Inflammatory macrophage (primary cell): ENCODE measurements at places on chromosomes 5 and 9.

DNA sequence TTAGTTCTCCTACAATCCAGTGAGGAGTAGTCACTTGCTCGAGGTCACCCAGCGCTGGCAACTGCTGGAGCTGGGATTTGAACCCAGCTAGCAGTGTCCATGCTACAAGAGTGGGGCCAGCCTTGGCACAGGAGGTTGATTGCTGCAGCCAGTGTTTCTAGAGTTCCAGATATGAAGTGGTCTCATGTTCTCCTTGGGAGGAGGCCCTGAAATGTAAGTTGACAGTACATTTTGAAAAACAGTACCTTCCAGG lies 802 bp downstream of the CCDC107 start:
- DNase-seq, result peak; percentile 23

- DNase-seq, result no peak
Measured at GRCh38 chr5:175894271-175894670, 22.9 kb downstream of the CPLX2 start.

- no peak for DNase-seq
Measured at GRCh38 chr5:77843570-77844372, 67.6 kb upstream of the TBCA start.

GRCh38 chr5:169115461-169116124 lies 185.3 kb downstream of the SLIT3 start:
- DNase-seq, result no peak

DNA sequence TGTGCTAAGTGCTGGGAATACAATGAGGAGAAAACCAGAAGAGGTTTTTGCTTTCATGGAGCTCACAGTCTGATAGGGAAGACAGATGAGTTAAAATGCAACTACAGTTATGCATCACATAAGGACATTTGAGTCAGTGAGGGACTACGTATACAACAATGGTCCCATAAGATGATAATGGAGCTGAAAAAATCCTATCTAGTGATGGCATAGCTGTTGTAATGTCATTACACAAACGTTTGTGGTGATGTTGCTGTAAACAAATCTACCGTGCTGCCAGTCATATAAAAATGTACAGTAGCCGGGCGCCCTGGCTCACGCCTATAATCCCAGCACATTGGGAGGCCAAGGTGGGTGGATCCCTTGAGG lies 110.1 kb upstream of the RAD23B start:
- DNase-seq, result no peak

GRCh38 chr5:90548069-90548593 lies 10.5 kb upstream of the ADGRV1 start:
- DNase-seq, result no peak

DNA sequence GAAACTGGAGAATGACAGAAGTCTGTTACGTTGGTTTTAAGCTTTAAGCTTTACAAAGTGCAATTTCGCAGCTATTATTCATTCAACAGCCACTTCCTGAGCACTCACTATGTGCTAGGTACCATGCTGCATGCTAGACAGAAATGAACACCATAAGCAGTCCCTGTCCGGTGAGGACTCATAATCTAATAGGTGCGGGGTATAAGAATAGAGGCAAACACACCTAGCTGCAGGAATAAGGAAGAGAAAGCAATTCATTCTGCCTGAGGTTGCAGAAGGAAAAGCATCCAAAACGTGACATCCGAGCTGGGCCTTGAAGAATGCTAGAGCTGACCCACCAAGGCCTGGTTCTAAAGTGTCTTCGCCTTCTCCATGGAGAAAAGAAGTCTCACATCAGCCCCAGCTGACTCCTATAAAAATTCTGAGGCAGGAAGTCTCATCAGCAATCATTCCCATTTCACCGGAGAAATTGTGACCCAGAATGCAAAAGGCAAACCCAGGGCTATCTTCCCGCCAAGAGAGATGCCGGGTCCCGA lies 542 bp downstream of the FKBP15 start:
- DNase-seq, result peak; percentile 14

DNA sequence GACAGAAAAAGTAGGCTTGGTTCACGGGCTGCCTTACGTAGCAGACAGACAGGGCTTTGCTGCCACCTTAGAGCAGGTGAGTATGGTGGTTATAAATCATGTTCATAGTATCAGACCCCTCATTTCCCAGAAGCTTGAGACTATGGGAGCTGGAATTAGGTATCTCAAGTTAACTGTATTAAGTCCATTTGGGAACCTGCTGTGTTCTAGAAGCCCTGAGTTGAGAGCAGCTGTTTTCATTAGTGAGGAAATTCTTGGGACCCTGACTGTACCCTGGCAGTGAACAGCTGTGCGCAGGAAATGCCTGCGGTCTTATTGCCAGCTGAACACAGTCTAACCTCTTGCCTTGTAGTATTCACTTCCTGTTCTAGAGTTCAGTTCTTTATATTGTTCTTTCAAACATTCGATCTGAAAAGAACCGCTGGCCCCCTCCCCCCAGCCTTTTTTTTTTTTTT lies 29.8 kb downstream of the UGCG start:
- peak; percentile 67 for DNase-seq

GRCh38 chr5:137265457-137265856 lies 233.7 kb downstream of the SPOCK1 start:
- DNase-seq, result no peak

GRCh38 chr5:96506866-96507527 lies 73.9 kb upstream of the PCSK1 start:
- DNase-seq, result no peak

GRCh38 chr5:146731909-146732659 lies 146.5 kb downstream of the PPP2R2B start:
- DNase-seq, result no peak

GRCh38 chr5:77906806-77907205 lies 130.7 kb upstream of the TBCA start:
- DNase-seq, result no peak

GRCh38 chr9:124078641-124079040 lies 67.1 kb downstream of the LHX2 start:
- no peak for DNase-seq

DNA sequence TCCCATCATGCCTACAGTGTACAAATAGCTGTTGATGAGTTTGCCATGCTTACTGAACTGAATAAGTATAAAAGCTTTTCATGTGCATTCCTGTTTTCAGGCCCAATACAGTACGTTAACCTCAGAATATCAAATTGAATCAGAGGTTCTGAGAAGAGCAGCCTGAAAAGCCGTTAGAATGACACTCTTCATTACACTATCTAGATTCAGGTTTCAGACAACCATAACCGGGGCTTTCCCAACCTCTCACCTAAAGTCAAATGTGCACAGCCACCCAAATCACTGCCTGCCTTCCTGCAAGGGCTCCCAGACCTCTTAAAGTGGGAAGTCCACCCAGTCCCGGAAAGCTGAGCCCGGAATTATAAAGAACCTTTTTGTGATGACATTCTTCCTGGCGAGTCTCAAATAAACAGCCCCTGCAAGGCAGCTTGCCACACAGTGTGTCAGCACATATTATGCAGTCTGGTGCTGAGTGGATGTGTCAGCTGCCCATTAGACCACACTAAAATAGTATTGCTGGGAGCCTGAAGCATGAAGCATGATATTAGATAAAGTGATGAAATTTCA lies 245.8 kb downstream of the TLE4 start:
- no peak for DNase-seq

DNA sequence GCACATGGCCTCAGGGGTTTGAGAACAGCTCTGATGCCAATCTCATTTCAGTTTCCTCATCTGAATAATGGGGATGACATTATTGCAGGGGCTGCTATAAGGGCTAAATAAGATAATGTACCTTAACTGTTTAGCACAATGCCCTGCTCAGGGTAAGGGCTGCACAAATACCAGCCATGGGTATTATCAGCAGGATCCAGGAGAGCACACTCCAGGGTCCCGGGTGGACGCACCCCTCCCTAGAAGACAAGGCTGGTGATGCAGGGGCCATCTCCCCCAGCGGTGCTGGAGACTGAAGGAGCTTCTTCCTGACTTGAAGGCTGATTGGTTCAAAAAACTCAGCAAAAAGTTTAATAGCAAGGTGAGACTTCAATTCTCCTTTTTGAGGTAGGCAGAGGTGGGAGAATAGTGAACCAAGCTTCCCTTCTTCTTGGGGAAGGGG lies 2.7 kb upstream of the CXXC5 start:
- DNase-seq, result no peak

GRCh38 chr9:121921444-121921843 lies 171.7 kb downstream of the TTLL11 start:
- no peak for DNase-seq

- no peak for DNase-seq
Measured at GRCh38 chr5:8376478-8376877, 507.5 kb downstream of the MTRR start.

GRCh38 chr9:104326912-104327311 lies 177.2 kb upstream of the OR13F1 start:
- DNase-seq, result no peak

- no peak for DNase-seq
Measured at GRCh38 chr5:75600535-75600934, 10.7 kb upstream of the ANKDD1B start.

DNA sequence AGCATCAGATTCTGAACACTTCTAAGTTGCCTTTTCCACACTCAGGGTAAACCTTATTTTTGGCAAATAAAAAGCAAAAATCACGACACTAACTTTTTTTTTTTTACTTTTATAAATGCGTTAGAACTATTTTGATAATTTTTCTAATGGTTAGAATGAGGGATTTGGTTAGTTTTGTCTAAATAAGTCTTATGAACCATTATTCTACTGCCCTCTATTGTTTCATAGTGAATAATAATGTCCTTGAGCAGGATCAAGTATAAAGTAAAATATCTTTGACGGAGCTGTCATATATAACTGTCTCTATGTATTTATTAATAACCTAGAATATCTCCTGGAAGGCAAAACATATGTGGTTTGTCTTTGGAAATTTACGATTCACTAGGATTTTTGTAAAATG lies 631.8 kb downstream of the GABRG2 start:
- no peak for DNase-seq

DNA sequence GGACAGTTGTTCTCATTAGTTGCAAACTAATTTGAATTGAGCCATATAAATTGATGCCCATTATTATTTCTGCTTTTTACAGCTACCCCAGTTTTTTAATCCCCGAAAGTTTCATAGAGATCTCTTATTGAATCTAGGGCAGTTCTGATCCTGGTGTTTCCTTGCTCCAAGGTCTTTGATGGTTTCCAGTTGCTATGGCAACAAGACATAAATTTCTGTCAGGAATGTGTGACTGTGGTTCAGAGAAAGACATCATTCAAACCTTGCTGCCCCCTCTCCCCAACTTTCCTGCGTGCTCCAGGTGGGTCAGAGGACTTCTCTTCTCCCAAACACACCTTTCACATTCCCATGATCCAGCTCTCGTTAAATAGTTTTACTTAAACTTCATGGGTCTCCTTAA lies 63.4 kb downstream of the TAF11L14 start:
- DNase-seq, result no peak

DNA sequence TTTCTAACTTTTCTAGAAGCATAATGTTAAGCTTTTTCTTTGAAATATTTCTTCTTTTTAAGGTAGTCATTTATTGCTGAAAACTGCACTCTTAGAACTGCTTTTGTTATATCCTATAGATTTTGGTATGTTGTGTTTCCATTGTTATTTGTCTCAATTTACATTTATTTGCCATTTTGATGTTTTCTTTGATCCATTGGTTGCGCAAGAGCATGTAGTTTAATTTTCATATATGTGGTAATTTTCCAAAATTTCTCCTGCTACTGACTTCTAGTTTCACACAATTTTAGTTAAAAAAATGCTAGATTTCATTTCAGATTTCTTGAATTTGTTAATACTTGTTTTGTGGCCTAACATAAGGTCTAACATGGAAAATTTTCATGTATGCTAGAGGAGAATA lies 1029.3 kb upstream of the TYRP1 start:
- DNase-seq, result no peak

- no peak for DNase-seq
Measured at GRCh38 chr9:88777498-88778312, 213.6 kb upstream of the S1PR3 start.

DNA sequence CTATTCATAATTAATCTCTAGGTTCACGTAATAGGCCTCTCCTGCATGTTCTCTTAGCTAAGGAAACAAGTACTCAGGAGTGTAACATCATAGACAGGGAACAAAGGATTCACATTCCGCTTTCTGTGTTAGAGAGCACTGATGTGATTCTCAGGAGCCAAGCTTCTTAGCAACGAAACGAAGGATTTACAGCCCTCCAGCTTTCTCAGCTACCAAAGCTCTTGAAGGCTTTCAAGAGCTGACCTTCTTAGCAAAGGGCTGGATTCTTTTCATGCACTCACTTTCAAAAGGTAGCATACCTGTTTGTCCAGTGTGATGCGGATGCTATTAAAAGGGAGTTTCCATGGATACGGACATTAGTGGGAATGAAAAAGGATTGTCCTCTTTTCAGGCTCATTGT lies 107.4 kb downstream of the TUSC1 start:
- DNase-seq, result no peak

GRCh38 chr5:168599826-168600225 lies 20.7 kb upstream of the PANK3 start:
- no peak for DNase-seq

DNA sequence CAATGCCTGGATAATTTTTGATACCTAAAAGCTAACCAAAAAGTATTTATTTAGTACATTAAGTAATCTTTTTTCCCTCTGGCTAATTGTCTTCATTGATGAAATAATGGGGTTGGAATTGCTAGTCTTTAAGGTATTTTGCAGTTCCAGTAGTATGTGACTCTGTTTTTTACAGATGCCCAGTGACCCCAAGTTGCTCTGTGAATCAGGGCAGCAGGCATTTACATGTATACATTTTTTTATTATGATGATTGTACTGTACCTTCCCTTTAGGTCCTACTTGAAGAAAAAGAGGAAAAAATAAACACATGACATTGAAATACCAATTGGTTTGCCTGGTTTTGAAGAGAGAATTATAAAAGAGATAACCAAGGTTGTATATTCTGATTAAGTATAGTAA lies 385.5 kb downstream of the ADGRV1 start:
- no peak for DNase-seq

GRCh38 chr9:114677418-114677817 lies 4.6 kb downstream of the TEX48 start:
- peak; percentile 42 for DNase-seq

- DNase-seq, result no peak
Measured at GRCh38 chr5:67214707-67215447, 18.3 kb upstream of the CD180 start.

DNA sequence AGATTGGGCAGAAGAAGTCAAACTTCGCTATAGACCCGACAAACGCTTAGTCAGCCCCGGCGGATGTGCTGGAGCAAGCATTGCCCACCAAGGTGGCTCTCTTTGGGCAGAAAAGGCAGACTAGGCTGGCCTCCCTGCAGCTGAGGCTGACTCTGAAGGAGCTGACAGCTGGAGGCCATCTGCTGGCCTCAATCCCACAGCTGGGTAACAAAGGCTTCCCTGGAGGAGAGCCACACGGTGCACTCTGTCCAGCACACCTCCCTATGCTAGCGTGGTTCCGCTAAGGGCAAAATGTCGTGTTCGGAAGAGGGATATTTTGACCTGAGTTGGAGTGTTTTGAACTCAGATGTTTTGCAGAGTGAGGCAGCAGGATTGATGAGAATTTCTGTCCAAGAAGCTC lies 103.5 kb upstream of the PTCH1 start:
- DNase-seq, result no peak

DNA sequence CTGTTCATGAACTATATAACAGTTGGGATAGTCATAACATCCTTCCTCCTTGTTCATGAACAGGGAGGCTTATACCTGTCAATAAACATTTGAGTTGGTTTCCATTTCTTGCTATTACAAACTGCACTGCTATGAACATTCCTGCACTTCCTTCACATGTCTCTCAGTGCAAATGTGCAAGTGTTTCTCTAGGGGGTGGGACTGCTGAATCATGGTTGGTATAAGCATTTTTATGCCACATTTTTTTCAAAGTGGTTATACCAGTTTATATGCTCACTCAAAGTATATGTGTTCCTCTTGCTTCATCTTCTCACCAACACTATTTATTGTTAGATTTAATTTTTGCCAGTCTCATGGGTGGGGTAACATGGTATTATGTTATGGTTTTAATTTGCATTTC lies 25.8 kb upstream of the TPD52L3 start:
- DNase-seq, result no peak
